ENCODE measurements at places on chromosomes 1 and 21. TPM values are rescaled to one million over a fixed set of nuclear protein-coding genes. Genes with fewer than 3 reads are reported as not detected.

Gene SASS6
- 1.1 TPM for total RNA-seq

GRCh38 chr1:205294175-205294917 lies 27.2 kb downstream of the NUAK2 start:
- H3K36me3 ChIP-seq, result no peaks in the 10 kb centered on the region
- H3K4me3 ChIP-seq, result no peak overlapping the region
- peak overlapping the region; percentile 15 for H3K27ac ChIP-seq

GRCh38 chr1:163361123-163361934 lies 39.6 kb downstream of the NUF2 start:
- H3K4me1 ChIP-seq, result no peaks in the 10 kb centered on the region
- H3K27ac ChIP-seq, result no peak overlapping the region
- H3K27me3 ChIP-seq, result no peaks in the 10 kb centered on the region

Gene HTR6
- total RNA-seq, result not detected

Gene SLC44A3
- total RNA-seq, result 0.32 TPM

Gene S100A16
- total RNA-seq, result 57.2 TPM

- no peak overlapping the region for H3K27ac ChIP-seq
- no peaks in the 10 kb centered on the region for H3K36me3 ChIP-seq
- DNase-seq, result no peak
- H3K27me3 ChIP-seq, result peaks cover 4% of the 10 kb centered on the region
These were observed 6.1 kb downstream of the FAM3B start for GRCh38 chr21:41322496-41323382.

- DNase-seq, result no peak
- H3K27me3 ChIP-seq, result no peaks in the 10 kb centered on the region
- H3K36me3 ChIP-seq, result peaks cover 2% of the 10 kb centered on the region
- peaks cover 19% of the 10 kb centered on the region for H3K4me1 ChIP-seq
- H3K27ac ChIP-seq, result no peak overlapping the region
- H3K4me3 ChIP-seq, result no peak overlapping the region
These were observed 2.1 kb upstream of the GNG5 start for GRCh38 chr1:84508510-84508909.

Gene SPRR1A
- not detected for total RNA-seq

Gene VHLL
- not detected for total RNA-seq

GRCh38 chr1:196493881-196494280 lies 114.4 kb downstream of the KCNT2 start:
- no peaks in the 10 kb centered on the region for H3K36me3 ChIP-seq
- H3K4me3 ChIP-seq, result no peak overlapping the region
- no peak for DNase-seq
- H3K27me3 ChIP-seq, result no peaks in the 10 kb centered on the region
- no peaks in the 10 kb centered on the region for H3K4me1 ChIP-seq
- no peak overlapping the region for H3K27ac ChIP-seq

- H3K27ac ChIP-seq, result no peak overlapping the region
- no peak overlapping the region for H3K4me3 ChIP-seq
- no peaks in the 10 kb centered on the region for H3K27me3 ChIP-seq
- DNase-seq, result no peak
- H3K36me3 ChIP-seq, result no peaks in the 10 kb centered on the region
These were observed 195.0 kb upstream of the OLFM3 start for GRCh38 chr1:102191723-102192122.

- H3K4me1 ChIP-seq, result peaks cover 34% of the 10 kb centered on the region
- H3K36me3 ChIP-seq, result peaks cover 4% of the 10 kb centered on the region
- peak overlapping the region; percentile 91 for H3K4me3 ChIP-seq
These were observed 3.2 kb downstream of the PLEKHO1 start for GRCh38 chr1:150152772-150153456.

Gene CNR2
- total RNA-seq, result 0.08 TPM

GRCh38 chr1:228176024-228176395 lies 10.4 kb downstream of the IBA57 start:
- DNase-seq, result no peak
- H3K4me1 ChIP-seq, result peaks cover 4% of the 10 kb centered on the region
- H3K4me3 ChIP-seq, result no peak overlapping the region

DNA sequence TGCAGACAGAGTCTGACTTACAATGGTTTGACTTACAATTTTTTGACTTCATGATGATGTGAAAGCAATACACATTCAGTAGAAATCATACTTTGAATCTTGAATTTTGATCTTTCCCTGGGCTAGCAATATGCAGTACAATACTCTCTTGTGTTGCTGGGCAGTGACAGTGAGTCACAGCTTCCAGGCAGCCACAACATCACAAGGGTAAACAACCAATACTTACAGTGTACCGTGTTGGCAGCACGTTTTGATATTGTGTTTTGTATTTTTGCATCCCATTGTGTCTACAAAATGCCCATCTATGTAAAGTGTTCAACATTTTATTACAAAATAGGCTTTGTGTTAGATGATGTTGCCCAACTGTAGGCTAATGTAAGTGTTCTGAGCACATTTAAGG lies 150.9 kb downstream of the NTMT2 start:
- no peaks in the 10 kb centered on the region for H3K36me3 ChIP-seq
- no peaks in the 10 kb centered on the region for H3K27me3 ChIP-seq
- no peak overlapping the region for H3K27ac ChIP-seq
- H3K4me1 ChIP-seq, result no peaks in the 10 kb centered on the region
- H3K4me3 ChIP-seq, result no peak overlapping the region

DNA sequence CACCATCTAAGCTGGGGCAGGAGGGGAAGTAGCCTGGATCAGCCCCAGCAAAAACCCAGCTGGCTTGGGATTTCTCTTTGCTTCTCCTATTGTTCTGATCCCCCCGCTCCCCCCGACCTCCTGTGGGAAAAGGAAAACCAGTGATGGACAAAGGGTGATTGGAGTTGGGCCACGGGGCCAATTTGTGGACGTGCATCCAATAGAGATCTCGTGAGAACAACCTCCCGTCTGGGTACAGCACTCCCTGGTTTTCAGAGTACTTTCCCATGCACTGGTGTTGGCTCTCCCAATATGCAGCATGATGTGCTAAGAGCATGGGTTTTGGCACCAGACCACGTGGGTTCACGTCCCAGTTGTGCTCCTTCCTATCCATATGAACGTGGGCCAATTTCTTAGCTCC lies 9.0 kb downstream of the BLACAT1 start:
- no peaks in the 10 kb centered on the region for H3K27me3 ChIP-seq
- peaks cover 30% of the 10 kb centered on the region for H3K4me1 ChIP-seq
- H3K4me3 ChIP-seq, result no peak overlapping the region

GRCh38 chr1:95561346-95561745 lies 327.3 kb downstream of the RWDD3 start:
- H3K4me1 ChIP-seq, result no peaks in the 10 kb centered on the region
- H3K27ac ChIP-seq, result no peak overlapping the region
- H3K36me3 ChIP-seq, result no peaks in the 10 kb centered on the region
- no peak overlapping the region for H3K4me3 ChIP-seq

Gene SWT1
- total RNA-seq, result 5.7 TPM

- peaks cover 58% of the 10 kb centered on the region for H3K4me1 ChIP-seq
- peaks cover 43% of the 10 kb centered on the region for H3K36me3 ChIP-seq
- peak; percentile 77 for DNase-seq
- H3K27me3 ChIP-seq, result no peaks in the 10 kb centered on the region
- peak within 1 kb of the TSS; percentile 100 for H3K27ac ChIP-seq
These were observed at the start of gene S100A1 for GRCh38 chr1:153627715-153628626. Gene S100A1 (plus strand): TSS chr1:153628434. CDS start chr1:153630522, 2,088 bp downstream.

- no peaks in the 10 kb centered on the region for H3K4me1 ChIP-seq
- no peak overlapping the region for H3K4me3 ChIP-seq
- no peaks in the 10 kb centered on the region for H3K27me3 ChIP-seq
- peaks cover 17% of the 10 kb centered on the region for H3K36me3 ChIP-seq
These were observed 70.2 kb downstream of the COP1 start for GRCh38 chr1:176136891-176137290.

DNA sequence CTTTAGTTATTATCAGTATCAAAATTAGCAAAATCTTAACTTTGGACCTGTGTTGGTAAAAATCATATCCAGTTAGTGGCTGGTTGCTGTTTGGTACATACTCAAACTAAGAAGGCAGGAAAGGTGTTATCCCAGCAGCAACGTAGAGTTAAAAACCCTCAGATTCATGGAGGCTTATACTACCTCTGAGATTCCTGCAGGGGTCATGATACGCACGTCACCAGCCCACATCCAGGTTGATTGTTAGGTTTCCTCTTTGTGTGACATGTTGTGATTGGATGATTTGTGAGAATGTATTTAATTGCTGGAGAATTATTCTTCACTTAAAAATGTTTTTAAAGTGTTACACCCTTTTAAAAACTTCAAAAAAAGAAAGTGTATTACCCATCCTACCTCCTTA lies 423.3 kb upstream of the ADGRL2 start:
- DNase-seq, result no peak
- H3K36me3 ChIP-seq, result no peaks in the 10 kb centered on the region
- no peaks in the 10 kb centered on the region for H3K27me3 ChIP-seq
- no peaks in the 10 kb centered on the region for H3K4me1 ChIP-seq
- no peak overlapping the region for H3K27ac ChIP-seq
- no peak overlapping the region for H3K4me3 ChIP-seq

Measured in psoas muscle (tissue), 8 donors.